ENCODE measurements at places on chromosomes 5 and 9. TPM values are rescaled to one million over a fixed set of nuclear protein-coding genes. Genes with fewer than 3 reads are reported as not detected.

DNA sequence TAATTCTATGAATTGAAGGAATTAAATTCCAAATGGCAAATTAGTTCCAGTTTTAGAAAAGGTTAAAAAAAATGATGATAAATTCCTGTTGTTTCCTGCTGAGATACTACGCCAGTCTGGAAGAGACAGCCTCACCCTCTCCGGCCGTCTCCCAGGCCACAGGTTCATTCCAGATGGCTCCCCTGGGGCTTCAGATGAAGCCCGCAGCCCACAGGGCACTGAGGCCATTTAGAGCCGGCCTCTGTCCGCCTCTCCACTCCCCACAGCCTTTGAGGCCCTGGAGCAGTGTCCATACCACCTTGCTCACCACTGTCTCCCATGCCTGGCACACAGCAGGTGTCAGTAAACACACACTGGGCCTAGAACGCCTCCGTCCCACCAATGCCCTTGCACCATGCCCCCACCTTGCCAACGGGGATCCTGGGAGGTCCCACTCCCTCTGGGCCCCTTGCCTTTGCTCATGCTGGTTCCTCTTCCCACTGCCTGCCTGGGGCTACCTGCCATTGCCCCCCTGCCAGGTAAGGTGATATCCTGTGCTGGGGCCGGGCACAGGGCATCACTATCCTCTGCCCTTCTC lies 26.1 kb downstream of the GFPT2 start:
- no peak for DNase-seq

- DNase-seq = peak; percentile 72
Measured at GRCh38 chr5:77882670-77883257, 106.6 kb upstream of the TBCA start.

The MYORG gene
- 0.38 TPM for polyA plus RNA-seq

GRCh38 chr5:142740474-142741242 lies 29.5 kb upstream of the ARHGAP26 start:
- no peak for DNase-seq

DNA sequence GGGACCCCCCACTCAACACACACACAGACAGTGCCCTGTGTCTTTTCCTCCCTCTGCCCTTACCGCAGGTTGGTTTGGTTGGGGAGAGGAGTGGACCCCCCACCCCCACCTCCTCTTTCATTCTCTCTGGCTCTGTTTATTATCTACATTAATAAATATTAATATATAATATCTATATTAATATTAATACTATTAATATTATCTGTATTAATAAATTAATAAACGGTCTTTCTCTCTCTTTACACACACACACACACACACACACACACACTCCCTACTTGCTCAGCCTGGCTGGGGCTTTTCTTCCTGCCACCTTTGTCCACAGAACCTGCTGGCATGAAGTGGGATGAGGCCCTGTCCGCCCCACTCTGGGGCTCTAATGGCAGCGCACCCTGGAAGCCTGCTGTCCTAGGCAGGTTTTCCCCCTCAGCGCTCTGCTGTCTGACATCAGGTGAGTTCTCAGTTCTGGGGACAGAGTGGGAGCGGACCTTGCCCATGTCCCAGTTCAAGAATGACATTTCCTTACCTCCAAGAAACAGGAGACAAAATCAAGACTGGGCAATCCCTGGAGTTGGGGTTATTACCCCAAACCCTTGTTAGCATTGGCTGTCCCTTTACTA lies 10.5 kb upstream of the SMIM32 start:
- no peak for DNase-seq

DNA sequence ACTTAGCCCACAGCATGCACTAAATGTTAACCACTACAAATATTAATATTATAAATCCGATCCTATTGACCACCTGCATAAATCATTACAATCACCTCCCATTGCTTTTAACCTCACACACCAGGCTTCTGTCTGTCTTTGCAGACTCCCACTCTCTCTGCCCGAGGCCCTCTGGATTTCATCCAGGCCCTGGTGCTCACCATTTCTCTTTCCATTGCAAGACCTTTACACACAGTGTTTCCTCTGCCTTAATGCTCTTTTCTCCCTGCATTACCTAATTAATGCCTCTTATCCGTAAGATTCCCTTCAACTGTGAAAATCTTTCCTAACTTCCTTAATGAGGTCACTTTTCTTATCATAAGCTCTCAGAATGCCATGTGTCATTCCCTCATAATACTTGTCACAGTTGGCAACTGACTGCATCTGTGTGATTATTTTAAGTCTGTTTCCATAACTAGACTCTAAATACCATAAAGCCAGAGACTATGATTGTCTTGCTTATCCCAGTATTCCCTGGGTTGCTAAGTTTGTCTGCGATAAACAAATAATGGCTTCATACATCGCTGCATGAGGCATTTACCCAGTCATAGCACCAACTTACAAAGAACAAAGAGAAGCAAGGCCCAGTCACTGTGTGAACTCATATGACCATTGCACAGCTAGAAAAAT lies 155.1 kb downstream of the CCDC192 start:
- no peak for DNase-seq

The SPDL1 gene
- polyA plus RNA-seq = 34.4 TPM

DNA sequence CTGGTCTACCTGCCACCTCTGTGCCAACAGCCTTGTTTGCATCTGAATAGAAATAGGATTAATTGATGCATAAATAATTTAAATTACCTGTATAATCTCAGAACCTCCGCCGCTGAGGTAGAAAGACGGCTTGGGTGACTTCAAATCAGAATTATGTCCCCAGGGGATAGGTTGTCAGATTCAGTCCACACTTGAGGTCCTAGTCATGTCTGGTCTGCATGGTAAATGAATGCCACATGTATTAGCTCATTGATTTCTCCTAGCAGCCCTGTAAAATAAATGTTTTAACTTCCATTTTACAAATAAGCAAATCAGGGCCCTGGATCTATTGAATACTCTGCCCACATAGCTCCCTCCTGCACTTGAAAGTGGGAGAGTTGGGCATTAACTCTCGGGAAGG lies 368.0 kb upstream of the WWC1 start:
- DNase-seq = no peak

The SH3GL2 gene
- 0.10 TPM for polyA plus RNA-seq

DNA sequence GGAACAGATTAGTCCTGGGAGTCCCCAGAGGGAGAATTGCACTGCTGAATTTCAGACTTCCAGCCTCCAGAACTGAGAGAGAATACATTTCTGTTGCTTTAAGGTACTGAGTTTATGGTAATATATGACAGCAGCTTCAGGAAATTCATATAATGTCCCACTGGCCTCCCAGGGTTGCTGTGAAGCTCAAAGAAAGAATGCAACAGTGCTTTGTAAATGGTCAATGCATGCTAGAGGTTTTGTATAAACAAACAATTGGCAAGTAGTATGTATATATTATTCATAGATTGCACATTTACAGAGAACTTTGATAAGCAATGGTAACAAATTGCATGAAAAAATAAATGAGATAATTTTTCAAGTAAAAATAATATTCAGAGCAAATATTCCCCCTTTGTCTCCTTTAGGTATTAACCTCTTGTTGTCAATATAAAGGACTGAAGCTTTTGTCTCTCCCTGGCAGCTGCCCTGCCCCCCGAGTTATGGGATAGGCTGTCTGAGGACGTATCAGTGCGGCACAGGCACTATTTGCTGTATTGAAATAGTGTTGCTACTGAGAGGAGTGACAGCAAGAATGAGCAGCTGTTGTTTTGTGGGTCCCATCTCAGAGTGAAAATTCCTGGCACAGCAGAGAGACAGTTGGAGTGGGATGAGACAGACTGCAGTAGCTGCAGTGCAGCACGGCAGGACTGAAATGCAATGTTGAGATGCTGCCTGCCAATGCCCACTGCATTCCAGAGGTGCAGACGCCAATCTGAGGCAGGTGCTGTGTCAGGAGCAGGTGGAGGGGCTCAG lies 194.2 kb upstream of the GLRA1 start:
- no peak for DNase-seq

- no peak for DNase-seq
Measured at GRCh38 chr5:76585783-76586217, 37.4 kb downstream of the F2RL2 start.

DNA sequence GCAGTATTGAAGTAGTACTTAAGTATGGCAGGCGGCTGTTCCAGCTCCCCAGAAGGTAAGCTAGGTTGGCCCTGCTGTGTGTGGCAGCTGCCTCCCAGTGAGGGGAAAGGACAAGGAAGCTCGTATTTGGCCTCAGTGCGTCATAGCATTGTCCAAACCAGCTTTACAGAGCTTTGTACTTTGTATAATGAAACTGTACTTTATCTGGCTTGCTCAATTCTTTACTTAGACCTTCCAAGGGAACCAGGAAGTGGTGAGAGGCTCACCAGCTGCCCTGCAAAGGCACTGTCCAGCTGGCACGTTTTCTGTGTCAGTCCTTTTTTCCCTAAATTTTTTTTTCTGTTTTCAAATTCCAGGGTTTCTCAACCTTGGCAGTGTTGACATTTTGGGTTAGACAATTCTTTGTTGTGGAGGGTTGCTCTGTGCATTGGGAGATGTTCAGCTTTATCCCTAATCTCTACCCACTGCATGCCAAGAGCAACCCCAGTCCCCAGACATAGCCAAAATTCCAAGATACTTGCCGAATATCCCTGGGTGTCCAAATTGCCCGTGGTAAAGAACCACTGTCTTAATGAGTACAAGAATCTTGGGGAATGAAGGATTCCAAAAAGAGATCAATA lies 474.5 kb downstream of the LRRC70 start:
- no peak for DNase-seq

DNA sequence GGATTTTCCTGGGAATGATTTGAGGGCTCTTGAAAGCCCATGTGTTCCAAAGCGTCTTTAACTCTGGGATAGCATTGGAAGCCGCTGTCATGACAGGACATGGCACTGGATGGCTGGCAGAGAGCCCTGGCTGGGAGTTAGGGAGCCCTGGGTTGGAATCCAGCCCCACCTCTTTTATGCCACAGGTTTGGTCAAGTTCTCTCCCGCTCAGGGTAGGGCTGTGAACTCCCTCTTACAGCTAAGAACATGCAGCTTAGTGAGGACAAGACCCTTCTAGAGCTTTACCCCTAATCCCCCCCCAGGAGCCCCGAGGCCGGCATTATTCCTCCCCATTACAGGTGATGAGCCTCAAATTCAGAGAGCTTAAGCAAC lies 37.2 kb downstream of the OLFML2A start:
- DNase-seq = no peak

DNA sequence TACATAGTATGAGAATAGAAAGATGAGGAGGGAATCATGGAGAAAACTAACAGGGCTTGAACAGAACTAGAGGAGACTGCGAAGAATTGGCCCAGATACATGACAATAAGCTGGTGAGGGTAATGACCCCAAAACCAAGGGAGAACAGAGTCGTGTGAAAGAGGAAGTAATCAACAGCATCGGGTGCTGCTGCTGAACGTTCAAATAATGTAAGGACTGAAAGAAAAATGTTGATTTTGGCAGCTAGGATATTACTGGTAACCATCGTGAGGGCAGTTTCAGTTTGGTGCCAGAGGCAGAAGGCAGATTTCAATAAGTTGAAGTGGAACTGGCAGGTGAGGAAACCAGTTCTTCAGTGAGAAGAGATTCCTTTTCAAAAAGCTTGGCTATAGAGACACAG lies 66.8 kb upstream of the SMC2 start:
- no peak for DNase-seq

DNA sequence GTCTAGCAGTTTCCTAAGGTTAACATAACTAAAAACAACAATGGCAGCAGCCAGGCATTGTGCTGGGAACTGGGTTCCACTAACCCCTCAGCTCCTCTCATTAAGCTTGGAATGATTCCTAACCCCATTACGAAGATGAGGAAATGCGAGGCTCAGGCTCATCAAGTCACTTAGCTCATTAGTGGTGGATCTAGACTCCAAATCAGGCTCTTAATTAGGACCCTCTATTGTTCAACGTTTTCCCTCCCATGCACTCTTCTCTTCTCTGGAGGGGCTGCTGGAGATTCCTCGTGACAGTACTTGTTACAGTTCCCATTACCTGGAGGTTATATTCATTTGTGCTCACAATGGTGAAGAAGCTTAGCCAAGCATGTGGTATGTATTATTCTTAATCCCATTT lies 6.5 kb downstream of the TAS2R1 start:
- DNase-seq = no peak

DNA sequence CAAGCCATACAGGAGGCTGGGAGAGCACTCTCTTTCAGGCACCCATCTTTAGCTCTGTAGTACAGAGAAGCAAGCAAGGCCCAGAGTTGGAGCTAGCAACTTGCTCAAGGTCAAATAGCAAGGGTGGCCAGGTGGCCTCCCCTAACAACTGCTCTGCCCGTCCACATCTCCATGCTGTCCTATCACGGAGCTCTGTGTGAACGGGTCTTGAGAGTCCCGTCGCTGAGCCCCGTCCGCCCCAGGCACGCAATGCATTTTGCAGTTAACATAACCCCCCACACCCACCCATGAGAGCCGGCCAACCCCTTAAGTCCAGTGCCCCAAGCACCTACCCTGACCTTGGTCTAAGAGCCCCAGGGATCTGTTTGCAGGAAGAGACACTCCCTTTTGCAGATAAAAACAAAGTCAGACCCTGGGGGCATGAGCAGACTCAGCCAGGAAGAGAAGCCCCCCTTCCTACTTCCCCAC lies 1.5 kb downstream of the RNF44 start:
- DNase-seq = peak; percentile 9

Measured in fibroblast of lung (primary cell).